GM12864 (cell line): ENCODE measurements at places on chromosomes 5 and 9.

DNA sequence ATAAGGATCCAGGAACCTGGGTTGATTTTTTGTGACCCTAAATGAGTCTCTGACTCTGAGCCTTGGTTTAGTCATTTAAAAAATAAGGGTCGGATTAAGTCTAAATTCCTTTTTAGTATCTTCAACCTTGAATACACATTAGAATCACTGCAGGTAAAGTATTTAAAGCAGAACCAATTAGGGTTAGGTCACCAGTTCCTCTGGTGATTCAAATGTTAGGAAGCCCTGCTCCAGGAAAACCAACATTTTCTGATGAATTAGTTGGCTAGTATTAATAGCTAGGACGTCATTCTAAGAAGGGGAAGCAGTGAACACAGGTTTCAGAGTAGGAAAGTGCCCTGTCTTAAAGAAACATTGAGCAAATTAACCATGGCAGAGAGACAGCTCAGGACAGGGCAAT is 31.4 kb upstream of the BRINP1 start:
- no peak for DNase-seq

GRCh38 chr5:90852531-90852930 is 293.9 kb downstream of the ADGRV1 start:
- no peak for DNase-seq

DNA sequence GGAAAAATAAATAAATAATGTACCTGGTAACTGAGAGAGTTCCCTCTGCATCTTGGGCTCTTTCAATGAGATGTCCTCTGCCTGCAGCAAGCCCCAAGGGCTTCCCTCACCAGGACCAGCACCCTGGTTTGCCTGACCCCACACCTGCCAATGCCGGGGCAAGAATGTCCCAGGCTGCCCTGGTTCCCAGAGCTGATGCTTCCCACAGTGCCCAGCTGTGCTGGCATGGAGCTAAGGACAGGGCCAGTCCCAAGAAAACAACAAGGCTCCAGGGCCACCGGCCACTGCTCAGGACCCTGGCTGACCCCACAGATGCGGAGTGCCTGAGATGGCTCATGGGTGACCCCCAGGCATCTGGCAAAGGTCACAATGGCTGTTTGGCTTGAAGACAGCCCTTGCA is 123.5 kb downstream of the KCNIP1 start:
- DNase-seq = no peak

GRCh38 chr5:36777105-36777757 is 99.3 kb upstream of the NIPBL start:
- no peak for DNase-seq

DNA sequence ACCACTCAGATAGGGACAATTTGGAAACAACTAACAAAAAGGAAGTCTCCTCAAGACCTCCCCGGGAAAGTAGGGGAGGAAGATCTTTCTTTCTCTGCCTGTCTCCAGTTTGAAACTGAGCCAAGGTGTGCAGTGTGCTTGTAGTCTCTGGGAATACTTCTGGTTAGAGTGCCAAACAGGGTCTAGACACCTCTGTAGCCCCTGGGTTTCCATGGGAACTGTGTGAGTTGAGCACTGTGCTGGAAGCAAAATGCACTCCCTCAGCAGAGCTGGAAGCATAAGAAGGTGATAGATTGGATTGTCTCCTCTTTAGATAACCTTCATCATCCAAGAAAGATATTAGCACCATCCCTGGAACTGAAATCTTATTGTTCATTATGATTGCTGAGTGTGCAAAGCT is 129.2 kb upstream of the TNPO1 start:
- DNase-seq = no peak

GRCh38 chr5:107580889-107581820 is 89.6 kb downstream of the EFNA5 start:
- DNase-seq = no peak

GRCh38 chr9:132018957-132019405 is 60.7 kb downstream of the MED27 start:
- DNase-seq = no peak

DNA sequence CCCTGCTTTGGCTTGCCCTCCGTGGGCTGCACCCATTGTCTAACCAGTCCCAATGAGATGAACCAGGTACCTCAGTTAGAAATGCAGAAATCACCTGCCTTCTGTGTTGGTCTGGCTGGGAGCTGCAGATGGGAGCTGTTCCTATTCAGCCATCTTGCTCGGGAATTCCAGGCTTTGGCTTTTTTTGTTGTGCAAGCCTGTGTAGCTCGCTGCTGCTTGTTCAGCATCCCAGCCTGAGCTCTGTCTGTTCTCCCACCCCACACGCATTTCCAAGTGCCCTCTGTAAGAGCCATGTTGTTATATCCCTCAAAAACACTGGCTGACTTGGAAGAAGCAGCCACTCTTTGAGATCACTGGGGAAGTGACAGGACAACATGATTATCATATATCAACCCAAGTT is 101.6 kb upstream of the DPYSL3 start:
- no peak for DNase-seq

- no peak for DNase-seq
Observed at GRCh38 chr5:58187432-58188261, 272.2 kb downstream of the PLK2 start.

DNA sequence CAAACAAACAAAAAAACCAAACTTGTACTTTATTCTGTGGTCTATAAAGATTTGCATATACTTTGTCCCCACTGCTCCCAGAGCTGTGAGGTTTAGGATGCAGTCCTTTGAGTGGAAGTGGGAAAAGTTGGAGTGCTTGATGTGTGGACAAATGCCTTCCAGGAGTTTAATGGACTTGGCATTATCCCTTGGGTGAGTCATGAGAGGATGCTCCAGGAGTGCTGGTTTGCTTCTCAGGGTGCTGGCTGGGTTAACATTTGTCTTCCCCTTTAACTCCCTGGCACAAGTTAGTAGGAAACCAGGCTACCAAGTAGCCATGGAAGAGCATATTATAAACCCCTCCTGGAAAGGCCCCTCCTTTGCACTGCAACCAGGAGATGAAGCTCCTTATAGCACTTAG is 417.4 kb upstream of the RIOK2 start:
- DNase-seq = no peak

- no peak for DNase-seq
Observed at GRCh38 chr5:33231935-33232334, 208.8 kb upstream of the TARS1 start.

GRCh38 chr9:2758162-2758897 is 41.0 kb downstream of the KCNV2 start:
- DNase-seq = no peak

- DNase-seq = no peak
Observed at GRCh38 chr5:66273121-66273520, 129.0 kb downstream of the SREK1 start.

GRCh38 chr9:100595391-100596199 is 17.7 kb downstream of the CAVIN4 start:
- no peak for DNase-seq

- no peak for DNase-seq
Observed at GRCh38 chr9:109926421-109926869, 146.4 kb downstream of the PALM2AKAP2 start.

GRCh38 chr5:175709276-175709781 is 51.5 kb downstream of the HRH2 start:
- no peak for DNase-seq

- DNase-seq = no peak
Observed at GRCh38 chr5:176151281-176151680, 86.9 kb upstream of the SIMC1 start.

DNA sequence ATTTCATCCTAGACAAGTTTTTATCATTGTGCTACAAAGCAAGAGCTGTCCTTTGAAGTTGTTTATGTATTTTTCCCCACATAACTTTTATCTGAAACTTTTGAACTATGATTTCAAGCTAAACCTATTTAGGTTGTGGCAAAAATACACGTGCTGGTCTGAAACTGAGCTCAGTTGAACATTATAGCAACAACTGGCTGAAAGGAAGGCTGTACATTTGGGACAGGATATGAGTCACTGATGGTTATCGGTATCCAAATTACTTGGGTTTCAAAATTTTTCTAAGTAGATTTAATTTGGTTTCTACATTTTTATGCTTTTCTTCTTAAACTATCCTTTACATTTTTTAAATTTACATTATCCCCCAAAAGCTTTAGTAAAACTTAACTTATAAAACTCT is 627.3 kb upstream of the NUDT12 start:
- no peak for DNase-seq

DNA sequence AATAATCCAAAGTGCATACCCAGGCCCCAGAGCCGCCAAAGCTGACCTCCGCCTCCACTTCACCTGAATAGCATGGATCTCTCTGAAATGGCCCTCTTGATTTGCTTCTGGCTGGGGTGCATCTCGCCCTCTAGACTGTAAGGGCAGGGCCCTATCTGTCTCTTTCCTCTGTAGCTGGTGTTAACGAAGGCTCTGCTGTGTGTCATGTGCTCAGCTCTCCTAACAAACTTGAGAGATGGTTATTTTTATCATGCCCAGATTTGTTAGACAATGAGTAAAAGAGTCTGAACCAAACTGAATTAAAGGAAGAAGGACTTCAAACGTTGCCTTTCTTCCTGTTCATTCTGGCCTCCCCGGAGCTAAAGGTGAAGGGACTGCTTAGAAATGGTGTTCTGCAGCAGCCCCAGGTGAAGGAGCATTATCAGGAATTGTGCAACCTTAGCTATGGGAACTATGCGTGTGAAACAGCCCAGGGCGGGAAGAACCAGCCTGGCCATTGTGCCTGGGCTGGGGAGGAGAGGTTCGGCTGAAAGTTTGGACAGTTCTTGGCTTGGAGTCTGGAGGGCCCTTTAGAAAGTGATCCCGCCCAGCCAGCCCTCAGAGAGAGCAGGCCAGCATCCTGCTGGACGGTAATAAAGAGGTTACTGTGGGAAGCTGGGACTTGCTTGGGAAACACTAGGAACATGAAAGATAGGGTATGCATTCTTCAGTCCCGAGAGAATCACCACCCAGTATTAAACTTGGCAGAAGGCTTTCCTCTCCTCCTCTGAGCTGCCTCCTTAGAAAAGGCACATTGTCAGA is 73.5 kb downstream of the WWC1 start:
- no peak for DNase-seq

- no peak for DNase-seq
Observed at GRCh38 chr5:56480078-56480704, 247.1 kb upstream of the ANKRD55 start.

GRCh38 chr9:15529566-15530324 is 19.0 kb upstream of the PSIP1 start:
- peak; percentile 59 for DNase-seq

- no peak for DNase-seq
Observed at GRCh38 chr9:12790883-12791282, 16.1 kb downstream of the LURAP1L start.

GRCh38 chr9:36118201-36118600 is 18.3 kb upstream of the GLIPR2 start:
- no peak for DNase-seq

DNA sequence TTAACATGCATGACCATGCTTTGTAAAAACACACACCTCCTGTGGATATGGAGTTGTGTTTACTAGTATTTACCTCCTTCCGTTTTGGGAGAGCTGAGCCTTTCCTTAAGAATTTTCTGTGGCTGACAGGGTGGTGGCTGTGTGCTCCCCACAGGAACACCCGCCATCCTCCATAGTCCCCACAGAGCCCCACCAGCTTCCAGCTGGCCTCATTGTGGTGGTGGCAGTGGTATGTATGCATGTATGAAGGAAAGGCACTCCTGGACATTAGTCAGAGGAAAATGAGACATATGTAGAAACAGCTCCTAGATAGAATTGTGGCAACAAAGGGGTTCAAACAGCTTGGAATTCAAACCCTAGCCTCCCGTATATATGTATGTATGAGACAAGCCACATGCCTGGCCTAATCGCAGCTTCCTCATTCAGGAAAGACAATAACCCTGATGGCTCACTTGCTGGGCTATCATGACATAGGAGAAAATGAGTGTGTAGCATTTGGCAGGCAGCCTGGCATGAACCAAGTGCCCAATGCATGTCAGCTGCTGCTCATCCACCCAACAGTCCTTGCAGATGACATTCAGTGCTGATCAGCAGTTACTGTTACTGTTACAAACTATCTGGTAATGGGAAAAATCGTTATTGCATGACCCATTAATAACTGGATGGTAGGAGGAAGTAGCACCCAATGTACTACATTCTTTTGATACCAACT is 459.7 kb downstream of the EBF1 start:
- DNase-seq = no peak

GRCh38 chr5:178337334-178337741 is 104.7 kb upstream of the PHYKPL start:
- DNase-seq = no peak

- DNase-seq = no peak
Observed at GRCh38 chr5:117084067-117084466, 509.4 kb upstream of the SEMA6A start.

DNA sequence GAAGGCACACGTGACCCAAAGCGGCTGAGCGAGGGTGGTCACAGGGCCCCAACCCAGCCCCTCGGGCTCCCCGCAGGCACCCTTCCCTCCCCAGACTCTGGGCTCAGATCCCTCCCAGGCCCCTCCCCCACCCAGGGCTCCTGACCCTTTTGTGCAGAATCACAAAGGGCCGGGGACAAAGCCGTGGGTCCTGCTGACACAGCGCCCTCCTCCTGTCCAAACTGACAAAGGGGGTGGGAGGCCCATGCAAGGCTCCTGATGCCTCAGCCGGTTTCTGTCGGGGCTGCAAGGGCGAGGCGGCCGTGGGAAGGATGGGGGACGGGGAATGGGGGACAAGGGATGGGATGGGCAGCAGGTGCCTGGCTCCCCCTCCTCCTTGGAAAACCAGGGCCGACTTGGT is 43.5 kb upstream of the UBAC1 start:
- no peak for DNase-seq

- no peak for DNase-seq
Observed at GRCh38 chr5:61595426-61595825, 263.4 kb downstream of the ZSWIM6 start.

- peak; percentile 95 for DNase-seq
Observed at GRCh38 chr5:143213851-143214363, 189.6 kb downstream of the NR3C1 start.

- no peak for DNase-seq
Observed at GRCh38 chr9:79639354-79639753, 67.6 kb downstream of the TLE4 start.
